ENCODE measurements at places on chromosomes 6 and 20.

DNA sequence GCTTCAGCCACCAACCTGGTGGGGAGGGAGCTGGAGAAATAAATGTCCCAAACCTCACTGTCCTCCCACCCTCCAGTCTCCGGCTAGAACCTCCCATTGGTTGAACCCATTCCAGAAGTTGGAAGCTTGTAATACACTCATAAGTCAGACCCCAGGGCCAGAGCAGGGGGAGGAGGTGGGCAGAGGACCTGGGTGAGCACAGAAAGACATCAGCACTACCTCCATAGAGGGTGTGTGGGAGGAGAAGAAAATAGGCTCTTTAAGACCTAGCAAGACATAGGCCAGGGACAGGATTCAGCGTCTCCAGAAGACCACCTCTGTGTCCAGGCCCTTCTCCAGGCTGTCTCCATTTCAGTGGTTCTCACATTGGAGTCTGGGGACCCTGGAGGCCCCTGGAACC is 73.3 kb upstream of the TOP1 start:
- no peak for DNase-seq

DNA sequence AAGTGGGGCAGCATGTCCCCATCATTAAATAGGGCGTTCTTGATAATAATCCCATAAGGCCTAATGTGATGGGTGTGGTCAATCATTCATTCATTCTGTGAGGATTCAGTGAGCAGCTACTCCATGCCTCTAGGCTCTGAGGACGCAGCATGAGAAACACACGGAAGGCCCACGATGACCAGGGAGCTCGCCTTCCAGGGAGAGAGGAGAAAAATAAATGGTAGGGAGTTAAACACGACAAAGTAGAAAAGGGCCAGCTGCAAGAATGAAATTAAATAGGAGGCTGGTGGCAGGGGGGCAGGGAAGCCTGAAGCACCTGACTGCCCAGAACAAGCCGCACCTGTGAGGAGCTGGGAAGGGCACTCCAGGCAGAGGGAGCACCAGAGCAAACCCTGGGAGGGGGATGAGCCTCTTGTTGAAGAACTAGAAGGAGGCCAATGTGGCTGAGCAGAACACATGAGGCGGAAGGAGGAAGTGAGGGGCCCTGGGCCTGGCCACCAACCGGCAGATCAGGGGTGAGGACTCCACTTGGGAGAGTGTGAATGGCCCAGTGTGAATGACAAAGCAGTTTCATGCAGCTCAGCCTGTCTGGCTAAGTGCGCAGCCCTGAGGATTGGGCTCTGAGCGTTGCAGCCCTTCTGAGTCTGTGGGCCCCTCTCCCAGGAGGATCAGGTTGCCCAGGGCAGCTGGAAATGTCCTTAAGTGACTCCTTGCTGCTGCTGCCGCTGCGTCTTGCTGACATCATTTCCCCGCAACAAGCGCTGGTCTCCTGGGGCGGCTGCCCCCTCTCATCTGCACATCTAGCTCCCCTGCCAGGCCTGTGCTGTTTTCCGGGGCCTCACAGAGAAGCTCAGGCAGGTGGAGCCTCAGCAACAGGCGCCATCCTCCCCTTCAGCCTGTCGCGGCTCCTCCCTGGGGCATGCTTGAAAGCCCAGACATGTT is 99.9 kb downstream of the CDH26 start:
- peak; percentile 40 for DNase-seq

DNA sequence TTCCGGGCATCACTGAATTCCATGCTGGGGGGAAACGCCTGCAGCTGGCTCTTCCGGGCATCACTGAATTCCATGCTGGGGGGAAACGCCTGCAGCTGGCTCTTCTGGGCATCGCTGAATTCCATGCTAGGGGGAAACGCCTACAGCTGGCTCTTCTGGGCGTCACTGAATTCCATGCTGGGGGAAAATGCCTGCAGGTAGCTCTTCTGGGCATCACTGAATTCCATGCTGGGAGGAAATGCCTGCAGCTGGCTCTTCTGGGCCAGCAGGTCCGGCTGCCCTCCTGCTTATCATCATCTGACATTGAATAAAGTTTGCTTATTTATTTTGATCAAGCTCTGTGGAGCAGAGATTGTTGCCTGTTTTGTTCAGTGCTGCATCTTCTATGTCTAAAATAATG is 355.1 kb downstream of the SMOC2 start:
- DNase-seq, result no peak

GRCh38 chr20:36394340-36394965 is 88.3 kb downstream of the DLGAP4 start:
- no peak for DNase-seq

DNA sequence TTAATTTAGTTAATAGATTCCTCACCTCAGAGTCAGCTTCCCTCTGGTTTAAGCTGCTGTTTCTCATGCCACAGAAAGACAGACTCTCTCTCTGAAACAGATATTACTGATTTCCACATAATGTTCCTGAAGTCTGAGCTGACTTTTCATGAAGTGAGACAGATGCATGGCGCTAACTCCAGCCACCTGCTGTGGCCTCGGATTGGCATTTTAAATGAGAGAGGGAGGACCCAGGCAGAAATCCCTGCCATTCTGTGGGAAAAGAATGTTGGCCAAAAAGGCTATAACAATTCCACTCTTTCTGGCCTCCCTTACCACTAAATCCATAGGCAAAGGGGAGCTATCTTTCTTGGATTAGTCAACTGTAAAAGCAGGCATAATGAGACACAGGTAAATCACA is 354.1 kb upstream of the CDH4 start:
- DNase-seq, result no peak

DNA sequence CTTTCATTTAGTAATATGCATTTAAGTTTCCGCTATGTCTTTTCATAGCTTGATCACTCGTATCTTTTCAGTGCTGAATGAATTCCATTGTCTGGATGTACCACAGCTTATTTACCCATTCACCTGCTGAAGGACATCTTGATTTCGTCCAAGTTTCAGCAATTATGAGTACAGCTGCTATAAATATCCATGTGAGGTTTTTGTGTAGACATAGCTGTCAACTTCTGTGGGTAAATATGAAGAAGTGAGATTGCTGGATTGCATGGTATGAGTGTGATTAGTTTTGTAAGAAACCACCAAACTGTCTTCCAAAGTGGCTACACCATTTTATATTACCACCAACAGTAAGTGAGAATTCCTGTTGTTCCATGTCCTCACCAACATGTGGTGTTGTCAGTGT is 79.2 kb upstream of the STMND1 start:
- no peak for DNase-seq

Measured in left renal pelvis (tissue), 4 donors.